ENCODE measurements at places on chromosomes 4 and X. TPM values are rescaled to one million over a fixed set of nuclear protein-coding genes. Genes with fewer than 3 reads are reported as not detected.

DNA sequence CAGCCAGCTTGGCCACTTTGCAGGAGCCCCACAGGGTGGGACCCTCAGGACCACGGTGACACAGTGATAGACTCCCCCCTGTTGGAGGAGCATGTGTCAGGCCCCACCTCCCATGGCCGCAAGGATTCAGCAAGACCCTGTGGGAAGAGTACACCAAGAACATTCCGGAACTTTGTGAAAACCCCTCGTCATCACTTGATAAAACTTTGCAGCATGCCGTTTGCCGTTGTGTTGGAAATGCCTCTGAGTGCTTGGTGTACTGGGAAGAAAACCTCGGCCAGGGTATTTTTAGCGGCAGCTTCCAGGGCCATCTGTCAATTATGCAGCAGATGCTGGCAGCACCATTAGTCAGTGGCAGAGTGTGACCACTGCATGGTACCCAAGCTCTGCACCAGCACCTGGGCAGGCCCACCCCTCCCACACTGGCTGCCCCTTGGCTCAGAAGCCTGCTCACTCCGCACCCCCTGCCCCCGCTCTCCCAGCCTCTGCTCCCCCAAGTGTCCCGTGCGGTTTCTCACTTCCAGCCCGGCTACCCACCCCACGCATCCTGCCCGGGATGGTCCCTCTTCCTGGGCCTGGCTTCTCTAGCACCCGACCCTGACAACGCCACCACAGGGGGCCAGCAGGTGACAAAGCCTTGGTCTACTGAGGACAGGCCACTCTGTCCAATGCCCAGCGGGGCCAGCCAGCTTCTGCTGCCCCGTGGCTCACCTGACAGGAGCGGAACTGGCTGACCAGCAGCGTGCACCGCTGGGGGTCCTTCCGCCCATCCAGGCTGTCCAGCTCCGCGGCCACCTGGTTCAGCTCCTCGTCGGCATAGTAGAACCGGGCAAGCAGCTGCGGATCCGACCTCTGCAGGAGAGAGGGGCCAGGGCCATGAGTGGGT lies 65.0 kb downstream of the ZFYVE28 start:
- DNase-seq, result peak; percentile 76

The MORF4L2 gene
- total RNA-seq, result 207 TPM

DNA sequence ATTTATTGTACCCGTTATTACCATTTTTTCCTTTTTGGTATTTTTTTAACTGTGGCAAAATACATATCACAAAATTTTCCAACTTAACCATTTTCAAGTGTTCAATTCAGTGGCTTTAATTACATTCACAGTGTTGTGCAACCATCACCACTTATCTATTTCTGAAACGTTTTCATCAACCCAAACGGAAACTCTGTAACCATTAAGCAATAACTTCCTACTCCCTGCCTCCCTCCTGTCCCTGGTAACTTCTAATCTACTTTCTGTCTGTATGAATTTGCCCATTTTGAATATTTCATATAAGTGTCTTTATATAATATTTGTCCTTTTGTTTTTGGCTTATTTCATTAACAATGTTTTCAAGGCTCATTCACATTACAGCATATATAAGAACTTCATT lies 57.4 kb upstream of the MSN start:
- no peak for DNase-seq

The CFAP97 gene
- 45.4 TPM for total RNA-seq

The TCEAL7 gene
- total RNA-seq, result 48.6 TPM

The LGI2 gene
- 5.5 TPM for total RNA-seq

The SHROOM2 gene
- total RNA-seq, result 22.5 TPM

GRCh38 chrX:151985531-151985930 lies 11.1 kb upstream of the GABRE start:
- no peak for DNase-seq

The ARHGAP36 gene
- 0.82 TPM for total RNA-seq

Measured in cerebellum (tissue), 4 donors.